ENCODE measurements at places on chromosomes 2 and 18.
A peak's percentile ranks its signal among the peaks of the same experiment; 100 is the strongest.

DNA sequence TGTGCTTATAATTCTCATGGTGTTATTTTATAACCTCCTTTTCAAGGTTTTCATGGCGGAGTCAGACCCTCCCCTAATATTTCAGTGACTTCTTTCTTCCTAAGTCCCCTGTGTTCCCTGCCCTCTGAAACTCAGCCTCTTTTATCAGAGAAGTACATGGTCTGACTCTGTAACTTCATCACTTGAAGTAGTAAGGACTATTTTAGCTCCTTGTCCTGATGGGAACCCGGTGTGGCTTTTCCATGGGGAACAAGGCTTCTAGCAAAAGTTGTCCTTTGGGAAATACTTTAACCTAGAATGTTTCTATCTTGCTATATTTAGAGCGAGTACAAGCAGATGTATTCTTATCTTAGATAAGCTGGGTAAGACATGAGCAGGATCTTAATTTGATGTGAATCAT, 117.5 kb downstream of the TRIB2 start:
- DNase-seq, result no peak

- no peak for DNase-seq
Observed at GRCh38 chr2:43328832-43329231, 102.4 kb upstream of the ZFP36L2 start.

DNA sequence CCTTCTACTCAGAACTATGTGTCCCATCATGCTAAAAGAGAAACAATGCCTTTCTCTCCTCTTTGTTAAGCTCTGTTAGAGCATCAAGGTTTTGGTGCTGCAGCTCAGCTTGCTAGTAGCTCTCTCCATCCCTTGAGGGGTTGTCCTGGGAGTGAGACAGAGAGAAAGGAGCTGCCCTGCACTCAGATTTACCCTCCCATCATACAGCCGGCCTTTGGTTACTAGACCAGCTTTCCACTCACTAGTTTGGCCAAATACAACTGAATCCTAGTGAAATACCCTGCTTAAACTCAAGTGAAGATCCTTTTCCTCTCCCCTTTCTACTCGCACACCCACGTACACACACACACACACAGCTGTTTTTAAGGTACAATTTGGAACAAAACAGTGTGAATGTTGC, 2.3 kb upstream of the CHN1 start:
- no peak for DNase-seq

GRCh38 chr2:64652231-64653108, 1.2 kb downstream of the SERTAD2 start:
- DNase-seq, result peak; percentile 17

- no peak for DNase-seq
Observed at GRCh38 chr2:203565076-203565475, 30.0 kb upstream of the RAPH1 start.

DNA sequence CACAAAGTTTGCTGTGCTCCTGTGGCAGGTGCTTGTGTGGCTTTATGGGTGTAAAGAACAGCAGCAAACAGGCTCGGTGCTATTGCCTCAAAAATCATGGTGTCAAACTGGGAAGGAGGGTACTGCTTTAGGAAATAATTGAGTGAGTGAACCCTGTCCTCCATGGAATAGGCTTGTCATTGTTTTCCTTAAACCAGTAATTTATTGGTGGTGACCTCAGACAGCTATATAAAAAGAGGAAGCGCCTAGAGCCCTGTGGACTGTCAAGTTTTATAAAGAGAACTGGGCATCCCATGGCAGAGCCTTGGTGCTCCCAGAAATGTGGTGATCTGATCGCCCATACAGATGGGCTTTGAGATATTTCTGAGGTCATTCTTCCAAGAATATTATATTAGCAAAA, 4.7 kb upstream of the CXCR4 start:
- DNase-seq, result no peak

- DNase-seq, result no peak
Observed at GRCh38 chr2:216799873-216800431, 59.9 kb downstream of the TNP1 start.

All from skin of body (tissue), 3 donors.